ENCODE measurements at places on chromosomes 2 and 18.
A peak's percentile ranks its signal among the peaks of the same experiment; 100 is the strongest.

DNA sequence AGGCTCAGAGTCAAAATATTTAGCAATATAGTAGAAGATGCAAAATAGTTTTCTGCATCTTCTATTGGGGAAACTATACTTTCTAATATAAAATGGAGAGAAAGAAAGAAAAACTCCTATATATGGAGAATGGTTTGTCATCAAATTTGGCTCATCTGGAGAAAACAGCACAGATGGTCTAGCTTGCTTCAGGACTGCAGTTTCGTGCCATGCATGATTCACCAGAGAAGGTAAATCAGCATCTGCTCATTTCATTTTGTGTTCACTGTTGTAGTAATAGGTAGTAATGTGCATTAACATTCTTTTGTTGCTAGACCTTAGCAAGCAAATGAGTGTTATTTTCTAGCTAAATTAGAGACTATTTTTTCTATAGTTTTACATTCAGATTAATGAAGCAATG lies 179.0 kb downstream of the ASXL3 start:
- DNase-seq: no peak

DNA sequence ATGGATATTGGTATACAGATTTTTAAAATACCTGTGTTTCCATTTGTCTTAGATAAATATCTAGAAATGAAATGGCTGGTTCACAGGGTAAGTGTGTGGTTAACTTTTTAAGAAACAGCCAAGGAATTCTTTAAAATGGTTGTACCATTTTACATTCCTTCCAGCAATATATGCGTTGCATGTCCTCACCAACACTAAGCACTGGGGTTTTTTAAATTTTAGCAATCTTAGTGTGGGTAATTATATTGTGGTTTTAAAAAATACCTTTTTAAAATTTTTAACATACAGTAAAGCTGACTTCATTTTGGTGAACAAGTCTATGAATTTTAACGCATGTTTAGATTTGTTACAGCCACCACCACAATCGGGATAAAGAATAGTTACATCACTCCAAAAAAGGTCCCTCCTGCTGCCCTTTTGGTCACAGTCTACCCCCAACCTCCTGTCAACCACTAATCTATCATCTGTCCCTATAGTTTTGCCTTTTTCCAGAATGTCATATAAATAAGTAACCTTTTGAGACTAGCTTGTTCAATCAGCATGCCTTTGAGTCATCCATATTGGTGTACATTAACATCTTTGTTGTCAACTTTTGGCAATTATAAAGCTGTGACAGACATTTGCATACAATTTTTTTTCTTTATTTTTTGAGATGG lies 128.1 kb upstream of the MSTN start:
- no peak for DNase-seq

GRCh38 chr2:234874347-234875046 lies 77.3 kb upstream of the SH3BP4 start:
- DNase-seq: no peak

GRCh38 chr2:136131484-136131960 lies 13.6 kb upstream of the CXCR4 start:
- DNase-seq: no peak

- DNase-seq: no peak
Observed at GRCh38 chr2:239728751-239729150, 296.4 kb downstream of the NDUFA10 start.

- DNase-seq: no peak
Observed at GRCh38 chr2:69950241-69950640, 11.2 kb downstream of the ASPRV1 start.

DNA sequence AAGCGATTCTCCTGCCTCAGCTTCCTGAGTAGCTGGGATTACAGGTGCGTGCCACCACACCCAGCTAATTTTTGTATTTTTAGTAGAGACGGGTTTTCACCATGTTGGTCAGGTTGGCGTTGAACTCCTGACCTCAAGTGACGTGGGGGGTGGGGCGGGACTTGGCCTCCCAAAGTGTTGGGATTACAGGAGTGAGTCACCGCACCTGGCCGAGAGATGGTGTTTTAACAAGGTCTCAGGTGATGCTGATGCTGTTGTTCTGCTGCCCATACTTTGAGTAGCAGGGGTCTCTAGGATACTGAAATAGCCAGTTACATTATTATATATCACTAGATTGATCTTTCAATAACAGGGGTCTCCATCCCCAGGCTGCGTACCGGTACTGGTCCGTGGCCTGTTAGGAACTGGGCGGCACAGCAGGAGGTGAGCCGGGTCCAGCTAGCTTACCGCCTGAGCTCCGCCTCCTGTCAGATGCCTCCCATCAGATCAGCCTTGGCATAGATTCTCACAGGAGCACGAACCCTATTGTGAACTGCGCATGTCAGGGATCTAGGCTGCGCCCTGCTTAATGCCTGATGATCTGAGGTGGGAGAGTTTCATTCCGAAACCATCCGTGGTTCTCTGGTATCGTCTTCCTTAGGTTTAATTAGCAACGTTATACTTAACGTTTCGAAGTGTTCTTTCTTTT lies 48.3 kb upstream of the SLC38A11 start:
- DNase-seq: no peak

DNA sequence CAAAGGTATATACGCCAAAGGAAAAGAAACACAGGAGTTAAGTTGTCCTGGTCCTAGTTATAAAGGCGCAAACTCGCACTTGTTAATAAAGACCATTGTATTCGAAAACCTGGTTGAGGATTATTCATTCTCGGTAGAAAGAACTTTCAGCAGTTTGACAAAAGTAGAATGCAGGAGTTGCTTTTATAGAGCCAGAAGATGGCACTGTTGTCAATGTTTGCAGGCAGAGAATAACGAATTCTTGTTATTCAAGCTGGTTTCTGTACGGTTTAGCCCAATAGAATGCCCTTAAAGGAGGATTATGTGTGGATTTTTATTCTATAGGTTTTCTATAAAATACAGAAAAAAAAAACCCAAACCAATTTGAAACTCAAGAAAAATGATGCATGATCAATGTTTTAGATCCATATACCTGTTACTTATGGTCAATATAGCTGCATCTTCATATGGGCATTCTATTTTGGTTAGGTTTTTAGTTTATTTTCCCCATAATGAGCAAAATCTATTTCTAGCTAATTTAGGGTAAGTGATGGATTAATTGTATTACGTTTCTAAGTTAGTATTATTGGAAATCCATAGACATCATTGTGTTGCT lies 510.3 kb downstream of the PLCL1 start:
- peak; percentile 24 for DNase-seq

GRCh38 chr18:71374294-71375000 lies 1085.6 kb downstream of the SOCS6 start:
- DNase-seq: no peak
